A549 treated with Mapracorat at 1 μM for 4 hours (cell line): ENCODE measurements at places on chromosomes 6 and 20. TPM values are rescaled to one million over a fixed set of nuclear protein-coding genes. Genes with fewer than 3 reads are reported as not detected.

Gene TFAP2D
- total RNA-seq = not detected in 5 replicates

Gene BHLHE23
- not detected in 5 replicates for total RNA-seq

Gene LY6G6D
- not detected in 5 replicates for total RNA-seq

Gene WFDC12
- not detected in 5 replicates for total RNA-seq

Gene GLP1R
- not detected in 5 replicates for total RNA-seq

Gene CCM2L
- 0.27 to 0.61 TPM (median 0.35 TPM) in 5 replicates for total RNA-seq

Gene TMEM151B
- 0.02 to 0.16 TPM (median 0.09 TPM) in 5 replicates for total RNA-seq

Gene EEF1A1
- total RNA-seq = 7,381 to 8,542 TPM (median 7,612 TPM) in 5 replicates

Gene SLC32A1
- not detected in 5 replicates for total RNA-seq

Gene KIFC1
- total RNA-seq = 36.9 to 44.7 TPM (median 43.5 TPM) in 5 replicates

Gene SYNDIG1
- total RNA-seq = 1.4 to 2.2 TPM (median 1.8 TPM) in 5 replicates

Gene TOX2
- 10.7 to 14.4 TPM (median 12.8 TPM) in 5 replicates for total RNA-seq

Gene RAB44
- 0.03 to 0.06 TPM (median 0.04 TPM) in 4 of 5 replicates, not detected in the other for total RNA-seq

Gene ZNF165
- total RNA-seq = 0.58 to 1.2 TPM (median 0.74 TPM) in 5 replicates

Gene FAM217A
- not detected in 5 replicates for total RNA-seq

Gene PRRT1
- 0.33 to 1.5 TPM (median 0.63 TPM) in 5 replicates for total RNA-seq

Gene SH3BGRL2
- total RNA-seq = 0.19 to 0.34 TPM (median 0.26 TPM) in 5 replicates

Gene FAM110A
- 5.3 to 11.3 TPM (median 10.3 TPM) in 5 replicates for total RNA-seq

Gene HLA-DQB1
- not detected in 5 replicates for total RNA-seq

Gene OXT
- total RNA-seq = not detected in 5 replicates

Gene MYH7B
- total RNA-seq = 0.05 to 0.22 TPM (median 0.12 TPM) in 4 of 5 replicates, not detected in the other

Gene FOXS1
- 0.17 to 0.86 TPM (median 0.61 TPM) in 5 replicates for total RNA-seq

Gene MLIP
- not detected in 5 replicates for total RNA-seq

Gene FNDC11
- 0.18 to 0.46 TPM (median 0.25 TPM) in 5 replicates for total RNA-seq

Gene KIAA0408
- 4.4 to 7.3 TPM (median 6.4 TPM) in 5 replicates for total RNA-seq

Gene DEFB119
- not detected in 5 replicates for total RNA-seq

Gene OGFRL1
- total RNA-seq = 4.7 to 6.5 TPM (median 5.6 TPM) in 5 replicates

Gene DSN1
- 21.0 to 27.3 TPM (median 23.4 TPM) in 5 replicates for total RNA-seq

Gene PAX1
- total RNA-seq = 0.06 TPM in 1 of 5 replicates, not detected in the others
